Upper lobe of left lung (tissue), 6 donors: ENCODE measurements at places on chromosomes 5 and 9. TPM values are rescaled to one million over a fixed set of nuclear protein-coding genes. Genes with fewer than 3 reads are reported as not detected.

Gene SPATA31D4
- not detected for total RNA-seq

Gene CATSPER3
- total RNA-seq, result not detected

Gene ALDH1A1
- 166 TPM for total RNA-seq

Gene CEL
- total RNA-seq, result 0.15 TPM

Gene GLDC
- 0.60 TPM for total RNA-seq

Gene AMBP
- total RNA-seq, result not detected

Gene EIF4E1B
- total RNA-seq, result not detected

Gene AFAP1L1
- 32.5 TPM for total RNA-seq

Gene ZNF883
- total RNA-seq, result not detected

Gene ANKRD34B
- total RNA-seq, result not detected

Gene CCDC171
- total RNA-seq, result 16.8 TPM

Gene TTC39B
- total RNA-seq, result 17.3 TPM

Gene SARDH
- 37.7 TPM for total RNA-seq

Gene ARRDC1
- total RNA-seq, result 75.2 TPM

DNA sequence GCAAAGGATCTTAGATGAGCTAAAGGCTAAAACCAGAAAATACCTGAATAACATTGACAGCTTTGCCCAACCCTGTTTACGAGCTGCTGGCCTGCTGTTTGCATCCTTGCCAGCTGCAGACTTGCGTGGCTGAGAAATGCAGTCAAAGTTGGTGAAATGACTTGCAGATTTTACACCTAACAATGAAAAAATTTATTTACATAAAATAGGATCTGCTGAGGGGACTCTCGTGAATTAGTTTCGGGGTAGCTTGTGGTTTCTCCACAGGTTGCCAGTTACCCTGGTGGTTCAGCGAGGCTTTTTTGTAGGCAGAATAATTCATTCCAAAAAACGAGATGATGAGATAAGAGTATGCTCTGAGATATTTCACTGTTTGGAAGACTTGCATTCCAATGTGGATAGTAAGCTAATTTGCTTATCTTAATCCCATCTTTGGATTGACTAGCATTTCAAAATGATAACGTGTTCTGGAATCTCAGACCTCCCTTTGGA lies 65.7 kb upstream of the FANCC start:
- no peak for DNase-seq

GRCh38 chr9:87950296-87950695 lies 24.0 kb downstream of the CDK20 start:
- no peak for DNase-seq

DNA sequence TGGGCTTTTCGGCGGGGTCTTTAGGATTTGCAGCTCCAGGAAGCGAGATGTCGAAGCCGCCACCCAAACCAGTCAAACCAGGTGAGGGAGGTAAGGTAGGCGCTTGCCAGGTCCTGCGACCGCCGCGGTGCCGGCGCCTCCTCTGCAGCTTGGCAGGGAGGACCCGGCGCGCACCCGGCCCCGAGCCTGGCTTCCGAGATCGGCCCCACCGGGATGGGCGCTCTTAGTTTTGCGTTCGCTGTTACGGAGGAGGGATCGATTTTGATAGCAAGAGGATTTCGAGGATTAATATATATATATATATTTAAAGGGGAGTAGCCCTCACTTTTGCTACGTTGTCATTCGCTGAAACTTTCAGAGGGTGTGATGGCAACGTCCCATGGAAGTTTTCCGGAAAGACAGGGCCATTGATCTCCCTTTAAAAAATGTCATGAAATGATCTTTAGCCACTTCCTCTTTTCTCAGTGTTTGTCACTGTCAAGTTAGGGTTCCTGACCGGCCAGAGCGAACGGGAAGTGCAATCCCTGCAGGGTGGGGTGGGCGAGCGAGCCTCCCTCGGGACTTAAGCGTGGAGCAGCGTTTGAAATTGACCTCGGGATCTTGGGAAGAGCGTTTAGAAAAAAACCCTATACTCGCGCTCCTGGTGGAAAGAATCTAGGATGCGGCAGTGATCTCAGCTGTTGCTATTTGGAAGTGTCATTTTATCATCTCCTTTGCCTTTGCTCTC lies 495 bp downstream of the OSTF1 start:
- DNase-seq, result peak; percentile 93

DNA sequence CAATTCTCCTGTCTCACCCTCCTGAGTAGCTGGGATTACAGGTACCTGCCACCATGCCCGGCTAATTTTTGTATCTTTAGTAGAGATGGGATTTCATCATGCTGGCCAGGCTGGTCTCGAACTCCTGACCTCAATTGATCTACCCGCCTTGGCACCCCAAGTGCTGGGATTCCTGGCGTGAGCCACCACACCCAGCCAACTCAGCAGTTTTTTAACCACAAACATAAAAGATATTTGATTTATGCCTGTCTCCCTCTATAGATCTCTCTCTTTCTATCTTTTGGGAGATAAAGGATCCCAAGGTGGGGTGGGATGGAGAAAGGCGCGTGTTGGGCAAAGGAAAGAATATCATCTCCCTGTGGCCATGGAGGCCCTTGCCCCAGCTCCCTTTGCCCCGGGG lies 26.8 kb downstream of the NR4A3 start:
- DNase-seq, result no peak

GRCh38 chr9:112921549-112921948 lies 30.9 kb upstream of the SLC46A2 start:
- DNase-seq, result no peak

GRCh38 chr5:44603496-44604272 lies 205.1 kb upstream of the MRPS30 start:
- no peak for DNase-seq

DNA sequence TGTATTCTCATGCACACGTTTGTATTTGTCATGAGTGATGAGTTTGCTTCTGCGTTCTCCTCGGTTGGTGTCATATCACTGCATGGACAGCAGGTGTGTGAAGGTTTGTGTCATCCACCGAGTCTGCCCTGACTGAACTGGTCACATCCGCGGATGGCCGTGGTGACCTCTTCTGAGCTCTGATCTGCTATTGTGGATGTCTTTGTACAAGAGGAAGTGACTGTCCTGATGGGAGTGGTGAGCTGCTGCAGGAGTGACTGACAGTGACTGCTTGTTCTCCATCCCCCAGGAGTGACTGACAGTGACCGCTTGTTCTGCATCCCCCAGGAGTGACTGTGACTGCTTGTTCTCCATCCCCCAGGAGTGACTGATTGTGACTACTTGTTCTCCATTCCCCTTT lies 69.9 kb downstream of the EHMT1 start:
- no peak for DNase-seq

- DNase-seq, result no peak
These were observed 45.6 kb downstream of the AOPEP start for GRCh38 chr9:94772144-94772543.

GRCh38 chr5:176721509-176721908 lies 74.2 kb downstream of the TSPAN17 start:
- no peak for DNase-seq

DNA sequence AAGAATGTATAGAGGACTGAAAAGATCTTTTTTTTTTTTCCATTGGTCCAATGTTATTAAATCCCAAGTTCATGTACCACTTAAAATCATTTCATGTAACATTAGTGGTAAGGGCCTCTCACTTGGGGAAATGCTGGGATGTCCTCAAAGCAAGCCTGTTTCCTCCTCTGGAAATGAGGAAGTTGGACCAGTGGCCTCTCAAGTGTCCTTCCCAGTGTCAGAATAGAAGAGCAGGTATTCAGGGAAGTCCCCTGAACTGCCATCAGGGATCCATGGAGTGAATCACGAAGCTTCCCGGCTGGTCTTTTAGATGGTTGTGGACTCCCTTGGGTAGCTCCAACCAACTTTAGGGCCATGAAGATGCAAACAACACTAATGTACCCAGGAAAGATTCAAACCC lies 55.2 kb upstream of the AFAP1L1 start:
- no peak for DNase-seq

DNA sequence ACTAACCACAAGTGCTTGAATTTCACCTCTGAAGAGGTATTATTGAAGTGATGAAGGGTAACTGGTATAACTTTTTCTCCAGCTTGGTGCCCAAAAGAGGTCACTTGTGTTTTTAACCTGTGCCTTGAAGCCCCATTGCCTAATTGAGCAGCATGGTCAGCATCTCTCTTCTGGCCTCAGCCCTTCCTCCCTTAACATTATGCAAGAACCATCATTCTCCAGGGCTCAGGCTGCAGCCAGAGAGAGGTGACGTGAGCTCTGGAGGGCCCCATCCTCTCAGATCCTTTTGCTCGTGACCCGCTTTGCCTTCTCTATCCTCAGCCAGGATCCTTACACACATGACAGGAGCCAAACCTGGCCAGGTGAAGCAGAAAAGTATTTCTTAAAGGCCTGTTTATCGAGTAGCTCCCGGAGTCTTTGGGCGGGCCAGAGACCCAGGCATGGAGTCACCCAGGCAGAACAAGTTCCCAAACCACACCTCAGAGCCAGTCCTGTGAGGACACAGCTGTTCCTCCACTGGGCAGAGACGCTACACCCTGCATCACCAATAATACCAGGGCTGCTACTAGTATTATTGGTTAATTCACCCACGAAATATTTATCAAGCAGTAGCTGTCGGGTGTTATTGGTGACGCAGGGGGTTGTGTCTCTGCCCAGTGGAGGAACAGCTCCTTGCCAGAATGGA lies 29.6 kb upstream of the BOD1 start:
- peak; percentile 42 for DNase-seq

DNA sequence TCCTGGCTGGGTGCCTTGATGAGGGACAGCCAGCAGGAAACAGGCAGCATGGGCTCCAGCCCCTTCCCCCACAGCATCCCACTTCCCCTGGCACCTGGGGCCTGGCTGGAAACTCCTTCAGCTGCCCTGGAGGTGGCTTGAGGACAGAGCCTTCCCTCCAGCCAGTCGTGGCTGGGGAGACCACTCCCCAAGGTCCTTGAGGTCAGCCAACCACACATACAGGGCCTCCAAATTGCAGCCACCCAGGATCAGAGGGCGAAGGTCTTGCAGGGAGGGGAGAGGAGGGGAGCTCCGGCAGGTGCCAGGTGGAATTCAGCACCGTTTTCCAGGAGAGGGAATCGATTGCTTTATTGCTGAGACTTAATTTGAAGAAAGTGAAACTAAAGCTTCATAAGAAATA lies 280.4 kb downstream of the PBX3 start:
- no peak for DNase-seq

- no peak for DNase-seq
These were observed 13.6 kb downstream of the AKNA start for GRCh38 chr9:114373960-114374730.

GRCh38 chr5:111427762-111428161 lies 84.6 kb downstream of the STARD4 start:
- no peak for DNase-seq

GRCh38 chr5:31433229-31433628 lies 98.7 kb downstream of the DROSHA start:
- no peak for DNase-seq

- no peak for DNase-seq
These were observed 7.7 kb upstream of the ABO start for GRCh38 chr9:133282464-133283238.

DNA sequence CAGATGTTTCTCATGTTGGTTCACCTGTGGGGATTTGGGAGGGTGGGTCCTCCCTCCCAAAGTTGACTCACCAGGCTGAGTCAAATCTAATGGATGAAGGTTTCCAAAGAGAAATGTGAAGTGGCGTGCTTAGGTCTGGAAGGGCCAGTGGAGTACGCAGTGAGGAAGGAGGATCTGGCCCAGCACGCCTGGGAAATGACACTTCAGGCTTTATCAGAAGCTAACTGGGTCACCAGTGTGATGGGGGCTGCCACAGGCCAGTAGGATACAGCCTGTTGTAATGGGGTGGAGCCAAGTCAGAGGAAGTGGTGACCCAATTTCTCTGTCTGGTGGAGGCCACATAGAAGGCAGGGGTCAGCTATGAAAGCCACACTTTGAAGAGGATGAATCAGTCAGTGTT lies 18.0 kb downstream of the POLR1E start:
- DNase-seq, result peak; percentile 41

- DNase-seq, result no peak
These were observed 1.3 kb upstream of the OR13J1 start for GRCh38 chr9:35871545-35871944.

DNA sequence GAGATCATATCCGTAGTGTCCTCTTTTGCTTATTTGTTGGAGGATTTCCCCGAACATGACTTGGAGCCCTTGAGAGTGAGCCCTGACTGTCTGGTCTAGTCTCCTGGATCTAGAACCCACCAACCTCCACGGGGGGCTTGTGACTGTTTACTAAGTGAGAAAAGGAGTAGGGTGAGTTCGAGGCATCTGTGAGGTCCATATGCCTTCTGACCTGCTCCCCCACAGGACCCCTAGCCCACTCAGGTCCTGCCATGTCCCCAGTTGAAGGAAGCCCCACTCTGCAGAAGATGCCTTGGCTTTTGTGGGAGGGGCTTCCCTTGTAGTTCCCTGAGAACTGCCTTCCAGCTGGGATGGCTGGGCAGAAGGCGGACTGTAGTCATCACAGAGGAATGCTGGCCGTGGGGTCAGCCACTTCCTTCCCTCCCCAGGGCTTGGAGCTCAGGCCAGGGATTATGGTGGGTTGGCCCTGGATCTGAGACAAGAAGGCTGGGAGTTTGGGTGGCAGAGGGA lies 7.0 kb upstream of the IRF1 start:
- no peak for DNase-seq

DNA sequence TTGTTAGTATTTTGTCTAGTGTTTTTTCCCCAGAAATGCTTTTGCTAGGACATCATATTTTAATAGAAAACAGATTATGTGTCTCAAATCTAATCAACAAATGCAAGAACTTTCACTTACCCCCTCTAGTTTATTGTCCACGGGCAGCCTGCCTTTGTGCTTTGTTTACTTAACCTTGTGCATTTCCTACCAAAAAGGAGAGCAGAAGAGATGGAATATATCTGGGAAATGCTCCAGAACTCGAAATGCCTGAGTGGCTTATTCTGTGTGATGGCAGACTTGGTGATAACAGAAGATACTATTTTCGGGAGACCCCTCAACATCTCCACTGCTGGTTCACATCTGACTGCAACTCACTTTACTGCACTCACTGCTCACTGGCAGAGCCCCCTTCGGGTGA lies 33.3 kb upstream of the SPDL1 start:
- DNase-seq, result no peak

- DNase-seq, result no peak
These were observed 210.6 kb downstream of the AUH start for GRCh38 chr9:91150998-91151717.

- DNase-seq, result no peak
These were observed 11.0 kb upstream of the SH3RF2 start for GRCh38 chr5:145925353-145925752.
